ENCODE measurements at places on chromosomes 13 and 19.

GRCh38 chr13:39410096-39410901, 192.7 kb downstream of the LHFPL6 start:
- no peak for DNase-seq

- DNase-seq = peak; percentile 80
Observed at GRCh38 chr19:2096034-2096479, at the start of gene MOB3A. TSS of gene MOB3A (minus strand) at chr19:2096326. CDS start at chr19:2078560, 17,766 bp downstream.

DNA sequence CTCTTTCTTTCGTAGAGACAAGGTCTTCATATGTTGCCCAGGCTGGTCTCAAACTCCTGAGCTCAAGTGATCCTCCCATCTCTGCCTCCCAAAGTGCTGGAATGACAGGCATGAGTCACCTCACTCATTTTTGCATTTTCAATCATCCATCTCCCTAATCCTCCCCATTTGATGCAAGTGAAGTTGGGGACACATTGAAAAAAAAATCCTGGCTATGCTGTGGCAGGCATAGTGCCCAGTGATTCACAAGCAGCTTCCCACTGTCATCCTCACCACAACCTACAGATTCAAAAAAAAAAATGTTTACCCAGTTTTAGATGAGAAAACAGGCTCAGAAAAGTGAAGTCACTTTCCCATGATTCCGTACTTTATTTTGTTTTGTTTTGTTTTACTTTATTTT, 44.7 kb upstream of the USP29 start:
- no peak for DNase-seq

GRCh38 chr13:49023431-49023830, 47.7 kb downstream of the FNDC3A start:
- no peak for DNase-seq

- DNase-seq = no peak
Observed at GRCh38 chr13:93903909-93904308, 575.6 kb downstream of the DCT start.

DNA sequence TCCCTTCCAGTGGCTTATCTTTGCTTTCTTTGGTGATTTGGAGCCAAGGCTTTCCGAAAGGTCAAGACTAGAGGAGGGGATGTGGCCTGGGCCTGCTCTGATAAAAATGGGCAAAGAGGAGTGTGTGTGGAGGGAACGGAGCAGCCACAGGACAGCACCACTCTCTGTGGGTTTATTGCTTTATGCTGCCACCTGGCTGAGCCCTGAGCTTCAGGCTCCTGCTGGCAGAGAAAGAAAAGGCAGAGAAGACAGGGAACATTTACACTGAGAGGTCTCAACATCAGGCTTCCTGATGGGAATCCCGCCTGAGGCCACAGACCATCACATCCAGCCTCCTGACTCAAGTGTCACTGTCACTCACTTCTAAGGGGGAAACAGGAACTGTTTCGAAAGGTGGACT, 9.2 kb upstream of the GSX1 start:
- no peak for DNase-seq
